Thyroid gland (tissue), 4 donors: ENCODE measurements at places on chromosomes 3 and 15.

DNA sequence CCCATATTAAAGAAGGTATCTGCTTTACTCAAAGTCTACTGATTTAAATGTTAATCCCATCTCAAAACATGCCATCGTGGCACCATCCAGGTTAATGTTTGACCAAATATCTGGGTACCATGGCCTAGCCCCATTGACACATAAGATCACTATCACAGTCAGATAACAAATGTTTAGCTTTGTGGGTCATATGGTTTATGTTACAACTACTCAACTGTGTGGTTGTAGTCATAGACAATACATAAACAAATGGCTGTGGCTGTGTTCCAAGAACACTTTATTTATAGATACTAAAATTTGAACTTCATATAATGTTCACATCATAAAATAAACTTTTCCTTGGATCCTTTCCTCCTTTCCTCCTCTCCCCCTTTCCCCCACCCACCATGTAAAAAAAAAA is 9.8 kb upstream of the SNRPN start:
- no peak for DNase-seq

- DNase-seq, result no peak
Observed at GRCh38 chr15:63447017-63447676, 57.2 kb upstream of the USP3 start.

- no peak for DNase-seq
Observed at GRCh38 chr3:177361081-177361938, 164.0 kb upstream of the TBL1XR1 start.

- no peak for DNase-seq
Observed at GRCh38 chr3:15221574-15222217, 15.7 kb downstream of the CAPN7 start.

DNA sequence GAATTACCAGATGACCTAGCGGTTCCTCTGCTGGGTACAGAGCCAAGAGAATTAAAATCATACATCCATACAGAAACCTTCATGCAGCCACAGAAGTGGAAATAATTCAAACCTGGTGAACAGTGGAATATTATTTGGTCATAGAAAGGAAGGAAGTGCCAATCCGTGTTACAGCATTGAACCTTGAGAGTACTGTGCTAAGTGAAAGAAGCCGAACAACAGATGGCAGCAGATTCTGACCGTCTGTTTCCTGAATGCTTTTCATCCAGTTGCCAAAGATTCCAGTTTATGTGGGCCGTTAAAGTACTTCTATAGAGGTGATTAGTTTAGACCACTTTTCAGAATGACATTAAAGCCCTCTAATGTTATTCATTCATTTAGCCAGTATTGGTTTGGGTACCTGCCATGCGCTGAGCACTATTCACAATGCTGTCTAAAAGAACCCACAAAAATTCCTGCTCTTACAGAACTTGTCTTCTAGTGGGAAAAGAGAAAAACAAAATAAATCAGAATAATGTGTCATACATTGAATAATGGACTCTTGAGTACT is 45.8 kb upstream of the SENP5 start:
- no peak for DNase-seq

DNA sequence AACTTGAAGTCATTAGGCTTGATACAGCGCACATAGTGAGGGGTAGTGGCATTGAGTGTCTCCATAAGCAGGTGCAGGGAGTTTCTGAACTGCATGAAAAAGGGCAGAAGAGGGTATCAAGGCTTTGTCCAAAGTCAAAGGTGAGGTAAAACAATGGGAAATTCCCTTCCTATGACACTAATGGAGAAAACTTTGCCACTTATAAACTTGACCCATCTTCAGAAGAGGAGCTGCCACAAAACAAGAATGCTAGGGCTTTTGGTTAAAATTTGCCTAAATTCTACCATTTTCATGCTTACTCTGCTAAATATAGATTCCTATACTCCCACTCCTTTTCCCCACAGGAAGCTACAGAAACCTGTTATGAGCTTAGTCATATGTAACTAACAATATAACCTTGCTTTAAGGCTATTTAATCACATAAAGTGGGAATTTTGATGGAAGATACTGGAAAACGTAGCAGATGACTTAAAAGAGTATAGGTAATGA is 87.5 kb upstream of the MYO5C start:
- DNase-seq, result no peak

- no peak for DNase-seq
Observed at GRCh38 chr3:190252080-190252479, 70.2 kb downstream of the CLDN1 start.

DNA sequence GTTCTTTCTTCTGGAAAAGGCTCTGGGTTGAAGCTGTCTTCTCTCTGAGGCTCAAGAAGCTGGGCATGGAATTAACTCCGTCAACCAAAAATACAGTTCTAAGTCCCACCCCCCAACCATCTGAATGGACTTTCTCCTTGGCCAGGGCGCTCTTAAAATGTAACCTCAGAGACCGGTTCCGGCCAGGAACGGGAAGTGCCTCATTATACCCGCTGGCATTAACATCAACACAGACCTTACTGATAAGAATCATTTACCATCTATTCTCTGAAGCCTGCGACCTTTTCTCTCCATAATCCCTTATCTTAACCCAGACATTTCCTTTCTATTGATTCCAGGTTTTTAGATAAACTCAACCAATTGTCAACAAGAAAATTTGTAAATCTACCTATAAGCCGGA is 64.7 kb downstream of the ATP1B3 start:
- DNase-seq, result no peak

GRCh38 chr15:63283126-63283525 is 5.7 kb downstream of the APH1B start:
- DNase-seq, result no peak

DNA sequence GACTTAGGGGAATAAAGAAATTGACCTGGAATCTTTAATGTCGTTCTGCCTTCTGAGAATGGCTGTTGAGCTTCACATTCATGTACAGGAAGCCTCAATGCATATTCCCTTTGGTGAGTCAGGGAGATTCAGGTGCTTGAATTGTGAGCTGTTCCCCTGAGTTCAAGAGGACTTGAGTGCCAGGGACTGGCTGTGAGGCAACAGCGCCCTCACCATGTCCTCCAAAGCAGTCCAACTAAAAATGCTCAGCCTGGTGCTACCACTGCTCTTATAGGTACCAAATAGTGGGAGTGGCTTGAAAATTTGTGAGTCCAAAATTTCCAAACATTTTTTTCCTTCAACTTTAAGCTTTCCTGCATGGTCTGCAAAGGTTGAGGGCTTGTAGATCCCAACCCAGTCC is 54.1 kb downstream of the LEO1 start:
- peak; percentile 33 for DNase-seq

DNA sequence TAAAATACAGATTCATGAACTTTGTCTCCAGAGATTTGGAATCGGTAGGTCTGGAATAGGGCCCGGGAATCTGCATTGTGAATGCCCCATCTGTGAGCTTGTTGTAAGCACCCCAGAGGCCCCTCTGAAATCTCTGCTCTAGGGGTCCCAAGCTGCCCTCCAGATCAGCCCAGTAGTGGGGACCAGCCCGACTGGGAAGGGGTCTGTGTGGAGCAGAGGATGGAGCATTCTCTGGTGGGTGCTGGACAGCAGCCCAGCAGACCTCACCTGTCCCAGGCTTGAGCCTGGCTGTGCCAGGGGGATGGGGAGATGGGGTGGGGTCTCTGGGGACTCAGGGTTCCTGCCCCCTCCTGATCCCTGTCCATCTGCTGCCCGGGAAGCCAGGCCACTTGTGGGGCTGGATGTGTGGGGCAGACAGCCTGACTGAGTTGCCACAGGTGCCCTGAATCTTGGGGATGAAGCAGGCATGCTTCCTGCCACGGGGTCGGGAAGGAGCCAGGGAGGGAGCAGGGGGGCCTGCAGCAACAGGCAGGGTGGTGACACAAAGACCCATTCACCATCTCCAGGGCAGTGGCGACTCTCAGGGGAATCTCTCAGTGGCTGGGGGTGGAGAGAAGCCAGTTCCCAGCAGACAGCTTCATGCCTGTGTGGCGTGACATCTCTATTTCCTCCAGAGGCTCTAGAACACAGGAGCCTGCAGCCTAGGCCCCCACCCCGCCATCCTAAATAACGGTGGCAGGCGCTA is 99.3 kb downstream of the WNT7A start:
- no peak for DNase-seq

DNA sequence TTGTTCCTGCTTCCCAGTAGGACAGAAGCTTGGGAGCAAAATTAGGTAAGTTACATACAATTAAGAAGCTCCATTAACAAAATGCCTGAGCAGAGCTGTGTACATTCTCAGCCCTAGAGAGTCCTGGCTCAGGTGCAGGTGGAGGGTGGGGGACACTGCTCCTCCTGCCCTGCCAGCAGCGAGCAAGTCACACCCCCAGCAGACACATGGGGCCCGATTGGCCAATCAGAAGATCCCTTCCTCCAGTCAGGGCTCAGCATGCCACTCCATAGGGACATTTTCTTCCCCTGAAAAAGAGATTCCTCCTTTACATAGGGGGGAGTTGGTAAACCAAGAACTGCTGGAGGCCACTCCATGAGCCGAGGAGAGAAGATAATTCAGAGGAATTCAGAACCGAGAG is 62.1 kb downstream of the PLXNA1 start:
- DNase-seq, result peak; percentile 71

- DNase-seq, result no peak
Observed at GRCh38 chr3:49124203-49124602, 3.6 kb upstream of the USP19 start.

- DNase-seq, result no peak
Observed at GRCh38 chr15:98480844-98481243, 167.5 kb upstream of the IGF1R start.

- no peak for DNase-seq
Observed at GRCh38 chr3:20108869-20109268, 68.6 kb downstream of the KAT2B start.

DNA sequence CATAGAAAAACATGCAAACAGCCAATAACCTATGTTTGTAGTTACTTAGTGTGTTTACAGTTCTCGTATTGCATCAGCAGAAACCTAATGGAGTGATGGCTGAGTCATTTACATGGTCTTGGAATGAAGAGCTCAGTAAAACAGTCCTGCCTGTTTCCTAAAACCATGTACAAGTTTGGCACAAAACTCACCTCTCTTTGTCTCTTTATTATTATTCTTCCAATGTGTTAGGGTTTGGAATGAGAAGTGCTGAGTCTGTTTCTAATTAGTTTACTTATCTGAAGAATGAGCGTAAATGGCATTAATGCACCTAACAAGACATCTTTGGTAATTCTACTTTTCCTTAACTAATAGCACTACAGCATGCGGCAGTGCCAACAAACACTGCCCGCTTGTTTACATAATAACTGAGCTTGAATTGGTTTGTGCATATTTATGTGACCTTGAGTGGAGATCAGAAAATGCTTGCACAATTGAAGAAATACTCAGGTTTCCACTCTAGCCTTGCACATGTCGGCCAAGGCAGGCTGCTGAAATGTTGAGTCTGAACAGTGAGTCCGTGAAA is 385.4 kb upstream of the SEMA6D start:
- DNase-seq, result peak; percentile 61

GRCh38 chr3:125067225-125067624 is 11.4 kb upstream of the HEG1 start:
- DNase-seq, result no peak
